ENCODE measurements at places on chromosomes 7 and 10. TPM values are rescaled to one million over a fixed set of nuclear protein-coding genes. Genes with fewer than 3 reads are reported as not detected.

- no peak for DNase-seq
These were observed 5.3 kb upstream of the FHIP2A start for GRCh38 chr10:114816308-114816707.

- DNase-seq = no peak
These were observed 65.6 kb upstream of the DUSP5 start for GRCh38 chr10:110432084-110432483.

GRCh38 chr7:41706228-41706930 is 3.5 kb upstream of the INHBA start:
- DNase-seq = no peak

- DNase-seq = no peak
These were observed 196.3 kb downstream of the LSM5 start for GRCh38 chr7:32293833-32294232.

Gene NPSR1
- total RNA-seq = not detected

DNA sequence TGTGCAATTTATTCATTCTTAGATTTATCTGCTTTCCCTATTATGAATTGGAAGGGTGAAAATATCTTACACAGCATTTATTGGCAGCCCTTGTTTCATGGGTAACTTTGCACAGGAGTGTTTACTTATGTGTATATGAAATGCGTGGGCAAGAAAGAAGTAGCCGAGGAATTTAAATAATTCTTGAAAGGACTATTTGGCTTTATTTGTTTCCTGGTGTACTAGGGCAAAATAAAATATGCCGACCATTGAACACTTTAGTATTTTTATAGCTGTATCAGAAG is 93.7 kb downstream of the ARID5B start:
- no peak for DNase-seq

Gene GIMAP1
- total RNA-seq = not detected

Gene MCU
- total RNA-seq = 11.1 TPM

Gene MIOS
- total RNA-seq = 49.2 TPM

GRCh38 chr10:27699776-27700175 is 45.8 kb downstream of the MKX start:
- DNase-seq = no peak

GRCh38 chr10:32957341-32958084 is 517 bp downstream of the ITGB1 start:
- DNase-seq = peak; percentile 18

GRCh38 chr7:131031099-131031868 is 296.4 kb upstream of the MKLN1 start:
- no peak for DNase-seq

Data from SK-MEL-5 (cell line).